ENCODE measurements at places on chromosomes 3 and 15.

DNA sequence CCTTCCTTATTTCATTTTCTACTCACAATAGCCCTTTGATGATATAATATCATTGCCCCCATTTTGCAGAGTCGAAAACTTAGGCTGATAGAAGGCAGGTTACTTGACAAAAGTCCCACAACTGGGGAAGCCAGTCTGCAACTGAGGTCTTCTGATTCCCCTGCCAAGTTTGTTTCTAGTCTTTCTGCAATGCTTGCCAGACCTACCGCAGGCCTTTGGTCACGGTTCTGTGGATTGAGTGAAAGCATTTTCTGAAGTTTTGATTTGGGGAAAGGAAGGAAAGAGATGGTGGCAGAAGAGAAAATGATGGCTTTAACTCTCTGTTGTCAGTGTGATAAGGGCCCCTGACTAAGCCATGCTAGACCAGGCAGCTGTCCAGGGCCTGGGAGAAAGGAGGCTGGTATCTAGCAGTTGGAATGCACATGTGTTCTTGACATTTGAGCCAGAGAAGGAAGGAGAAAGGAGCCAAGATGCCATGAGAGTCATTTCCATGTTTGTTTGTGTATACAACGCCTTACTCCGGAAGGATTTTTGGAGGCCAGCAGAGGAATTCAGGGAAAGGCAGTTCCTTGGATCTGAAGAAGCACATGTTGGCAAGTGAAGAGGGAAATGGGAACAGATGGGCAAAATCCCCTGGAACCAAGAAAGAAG, 29.9 kb downstream of the FAH start:
- DNase-seq: no peak

DNA sequence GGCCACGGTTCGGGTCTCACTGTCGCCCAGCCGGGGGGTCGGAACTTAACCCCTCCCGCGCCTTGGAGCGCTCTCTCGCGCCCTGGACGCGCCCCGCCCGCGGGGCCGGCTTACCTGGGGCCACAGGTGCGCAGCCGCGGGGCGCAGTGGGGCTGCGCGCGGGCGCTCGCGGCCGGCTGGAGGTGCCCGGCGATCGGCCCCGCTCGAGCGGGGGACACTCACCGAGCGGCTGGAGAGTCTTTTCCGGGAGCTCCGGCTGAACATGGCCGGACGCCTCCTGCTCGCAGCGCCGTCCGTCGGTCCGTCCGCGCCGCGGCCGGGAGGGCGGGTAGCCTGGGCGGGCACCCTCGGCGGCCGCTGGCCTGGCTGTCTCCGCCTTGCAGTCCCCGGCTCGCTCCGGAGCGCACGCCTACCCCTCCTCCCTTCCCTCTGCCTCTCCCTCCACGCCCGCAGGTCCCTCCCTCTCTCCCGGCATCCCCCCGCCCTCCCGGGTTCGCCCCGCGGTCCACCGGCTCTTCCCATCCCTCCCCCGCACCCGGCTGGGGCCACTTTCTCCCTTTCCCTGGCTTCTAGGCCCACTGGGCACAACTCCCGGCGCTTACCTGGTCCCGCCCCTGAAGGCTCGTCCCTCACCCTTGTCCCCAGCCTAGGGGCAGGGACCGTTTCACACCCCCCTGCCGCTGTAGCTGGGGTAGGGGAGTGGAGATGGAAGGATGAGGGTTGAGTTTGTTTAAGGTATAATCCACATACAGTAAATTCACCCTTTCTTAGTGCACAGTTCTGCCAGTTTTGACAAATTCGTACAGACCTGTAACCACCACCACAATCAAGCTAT, 220.1 kb upstream of the PRICKLE2 start:
- no peak for DNase-seq

DNA sequence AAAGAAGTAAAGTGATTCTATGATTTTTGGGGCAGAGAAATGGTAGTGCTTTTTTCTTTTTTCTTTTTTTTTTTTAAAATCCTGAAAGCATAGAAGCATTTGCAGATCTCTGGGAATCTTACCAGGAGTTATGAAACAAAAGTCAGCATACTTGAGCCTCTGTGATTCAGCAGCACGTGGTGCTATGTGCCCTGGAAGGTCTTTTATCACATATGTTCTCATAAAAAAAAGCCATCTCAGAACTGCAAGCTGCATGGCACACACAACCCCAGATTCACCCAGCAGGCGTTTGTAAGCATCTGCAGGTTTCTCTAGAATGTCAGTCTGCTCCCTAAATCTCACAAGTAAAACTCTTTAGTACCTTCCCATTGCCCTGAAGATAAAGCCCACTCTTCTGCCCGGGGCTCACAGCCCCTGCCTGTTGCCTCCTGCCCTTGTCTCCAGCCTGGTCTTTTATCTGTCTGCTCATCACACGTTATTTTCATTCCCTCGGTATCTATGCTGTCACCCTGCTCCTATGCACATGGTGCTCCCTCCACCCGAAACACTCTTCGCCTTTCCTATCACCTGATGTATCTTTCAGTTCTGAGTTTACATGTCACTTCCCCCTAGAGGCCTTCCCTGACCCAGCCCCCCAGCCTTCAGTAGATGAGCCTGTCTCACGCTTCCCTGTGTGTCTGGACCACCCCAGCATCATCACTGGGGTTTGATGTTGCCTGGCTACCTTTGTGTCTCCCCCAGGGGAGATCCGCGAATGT, 72.4 kb downstream of the CHDH start:
- DNase-seq: no peak

DNA sequence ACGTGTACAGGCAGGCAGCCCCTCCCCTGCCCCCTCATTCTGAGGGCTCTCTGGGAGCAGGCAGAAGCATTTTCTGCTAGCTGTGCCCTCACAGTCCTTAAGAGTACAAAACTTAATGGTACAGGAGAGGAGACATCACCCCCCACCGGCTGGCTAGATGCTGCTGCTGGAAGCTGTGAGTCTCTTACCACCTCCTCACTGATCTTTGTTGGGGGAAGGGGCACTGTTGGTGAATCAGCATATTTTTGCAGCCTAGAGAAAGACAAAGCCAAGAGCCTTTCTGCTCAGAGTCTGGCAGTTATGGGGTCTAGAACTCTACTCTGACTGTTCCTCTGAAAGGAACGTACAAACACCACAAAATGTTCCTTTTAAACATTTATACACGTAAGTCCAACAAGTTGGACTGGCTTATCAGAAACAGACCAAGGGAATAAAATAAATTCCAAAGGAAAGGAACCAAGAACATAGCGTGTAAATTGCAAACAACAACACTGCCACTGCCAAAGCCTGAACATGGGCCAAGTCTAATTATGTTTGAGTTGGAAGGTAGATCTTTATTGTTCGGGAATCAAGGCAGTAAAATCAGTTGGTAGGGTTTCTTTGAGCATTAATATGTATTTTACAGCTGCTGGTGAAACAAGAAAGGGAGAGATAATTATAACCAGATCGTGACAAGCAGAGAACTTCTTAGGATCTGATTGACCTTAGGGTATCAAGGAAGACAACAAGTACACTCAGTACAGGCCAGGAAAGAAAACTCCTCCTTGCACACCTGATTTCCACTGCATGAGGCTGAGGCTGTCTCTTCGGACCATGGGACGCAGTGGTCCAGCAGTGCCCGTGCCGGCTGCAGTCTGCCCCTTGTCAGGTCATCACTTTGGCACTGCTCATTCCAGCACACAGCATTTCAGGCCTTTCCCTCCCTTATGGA, 27.4 kb downstream of the CLK3 start:
- DNase-seq: no peak

- no peak for DNase-seq
Measured at GRCh38 chr3:15667484-15667883, 65.9 kb downstream of the BTD start.

- no peak for DNase-seq
Measured at GRCh38 chr3:148466143-148466542, 231.6 kb upstream of the AGTR1 start.

DNA sequence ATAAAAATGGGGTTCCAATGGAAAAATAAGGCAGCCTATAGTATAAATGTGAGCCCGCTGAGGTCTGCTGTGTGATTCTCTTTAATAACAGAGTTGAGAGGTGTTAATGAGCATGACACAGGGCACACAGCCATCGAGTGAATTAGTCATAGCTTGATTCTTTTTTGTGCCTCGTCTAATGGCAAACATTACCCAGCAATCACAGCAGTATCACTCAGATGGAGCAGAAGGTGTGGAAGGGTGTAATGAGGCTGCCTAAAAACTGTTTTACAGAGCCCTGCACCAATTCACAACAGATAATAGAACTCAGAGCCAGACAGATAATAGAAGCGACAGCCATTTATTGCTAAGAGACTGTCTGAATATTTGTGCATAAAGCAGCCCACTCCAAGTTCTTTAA, 178.6 kb upstream of the TPRG1 start:
- DNase-seq: no peak

GRCh38 chr3:76789237-76789636, 250.7 kb upstream of the ROBO2 start:
- DNase-seq: no peak

DNA sequence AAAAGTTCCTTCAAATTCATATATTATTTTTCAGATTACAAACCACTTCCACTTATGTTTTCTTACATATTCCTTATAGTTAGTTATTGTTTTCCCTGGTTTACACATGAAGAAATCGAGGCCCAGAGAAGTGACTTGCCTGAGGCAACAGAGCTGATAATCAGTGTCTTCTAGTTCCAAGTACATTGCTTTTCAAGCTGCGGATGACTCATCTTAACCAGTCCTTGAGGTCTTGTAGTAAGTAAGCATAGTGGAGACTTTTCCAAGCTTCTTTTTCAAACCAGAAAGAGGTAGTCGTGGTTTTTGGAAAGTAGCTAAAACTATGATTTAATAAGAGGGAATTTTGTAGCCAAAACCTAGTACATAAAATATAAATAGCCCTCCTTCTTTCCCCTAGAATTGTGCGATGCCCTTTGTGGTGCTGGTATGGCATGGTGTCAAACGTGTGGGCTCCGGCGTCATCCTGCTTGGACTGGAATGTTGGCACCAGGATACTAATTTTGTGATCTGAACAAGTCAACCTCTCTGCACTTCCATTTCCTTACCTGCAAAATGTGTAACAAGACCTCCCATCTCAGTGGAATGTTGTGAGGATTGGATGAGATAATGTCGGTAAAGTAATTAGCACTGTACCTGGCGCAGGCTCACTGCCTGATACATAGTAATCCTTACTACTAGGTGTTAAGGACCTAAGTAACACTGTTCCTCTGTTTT, 19.0 kb upstream of the DLG1 start:
- DNase-seq: no peak

- DNase-seq: no peak
Measured at GRCh38 chr3:28232659-28233058, 8.8 kb upstream of the CMC1 start.

DNA sequence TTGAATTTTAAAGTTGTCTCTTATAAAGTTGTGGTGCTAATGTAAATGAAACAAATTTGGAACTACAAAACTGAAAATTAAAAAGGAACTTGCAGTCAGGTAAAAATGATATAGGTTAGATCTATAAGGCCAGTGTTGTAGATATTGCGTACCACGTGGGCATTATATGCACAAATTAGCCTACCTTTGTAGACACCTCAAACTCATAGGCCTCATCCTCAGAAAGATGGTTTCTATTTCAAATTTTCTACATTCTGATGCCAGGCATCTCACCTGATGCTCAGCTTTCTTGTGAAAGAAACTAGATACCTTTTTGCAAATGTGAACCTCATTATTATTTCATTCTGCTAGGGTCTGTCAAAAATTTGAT, 25.6 kb downstream of the TMEM207 start:
- DNase-seq: no peak

GRCh38 chr3:74127256-74127655, 487.2 kb downstream of the CNTN3 start:
- DNase-seq: no peak

DNA sequence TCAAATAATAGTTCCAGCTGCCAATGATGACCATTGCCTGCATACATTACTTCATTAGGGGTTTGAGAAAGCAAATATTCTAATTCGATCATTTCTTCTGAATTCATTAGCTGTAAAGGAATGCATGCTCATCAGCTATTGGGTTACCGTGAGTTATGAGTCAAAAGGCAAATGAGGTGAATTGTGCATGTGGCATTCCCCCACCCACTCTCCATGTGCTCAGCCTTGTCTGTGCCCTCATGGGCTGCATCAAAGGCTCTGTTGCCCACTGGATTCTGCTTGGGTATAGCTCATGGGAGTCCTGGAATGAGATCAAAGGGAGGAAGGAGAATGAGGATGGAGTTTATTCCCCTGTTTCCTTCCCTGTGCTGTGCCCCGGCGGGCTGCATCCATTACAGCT, 99.3 kb upstream of the CHRNA7 start:
- no peak for DNase-seq

DNA sequence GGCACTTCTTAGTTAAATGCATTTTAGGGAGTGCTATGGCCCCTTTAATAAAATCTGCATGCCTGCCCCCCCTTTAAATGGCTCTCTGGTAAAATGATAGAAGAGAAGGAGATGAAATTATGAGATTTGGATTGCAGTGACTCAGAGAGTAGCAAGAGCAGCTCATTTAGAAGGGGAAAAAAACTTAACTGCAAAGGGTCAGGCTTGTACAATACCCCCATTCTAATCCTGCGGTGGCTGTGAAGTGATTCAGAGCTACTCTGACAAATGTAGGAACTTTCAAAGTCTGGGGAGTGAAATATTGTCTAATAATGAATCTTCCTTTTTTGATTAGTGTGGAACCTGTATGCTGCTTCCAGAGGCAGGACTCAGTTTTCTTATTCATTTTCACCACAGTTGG, 44.1 kb upstream of the TBC1D23 start:
- no peak for DNase-seq

- no peak for DNase-seq
Measured at GRCh38 chr3:124063197-124063909, 71.4 kb upstream of the ROPN1 start.
